Right renal pelvis (tissue), 4 donors: ENCODE measurements at places on chromosomes 4 and X. TPM values are rescaled to one million over a fixed set of nuclear protein-coding genes. Genes with fewer than 3 reads are reported as not detected.

NAA10 gene
- 65.0 TPM for polyA plus RNA-seq

SORCS2 gene
- 8.5 TPM for polyA plus RNA-seq

SLC39A8 gene
- 23.3 TPM for polyA plus RNA-seq

ERAS gene
- 0.21 TPM for polyA plus RNA-seq

CLCN4 gene
- 6.3 TPM for polyA plus RNA-seq

DCHS2 gene
- polyA plus RNA-seq, result 6.5 TPM

CHIC2 gene
- polyA plus RNA-seq, result 28.9 TPM

- DNase-seq, result no peak
These were observed 74.9 kb downstream of the METTL14 start for GRCh38 chr4:118760092-118760491.

- peak; percentile 49 for DNase-seq
These were observed at the start of gene NDST4 for GRCh38 chr4:115113506-115114106. TSS of gene NDST4 (minus strand) at chr4:115113620. CDS start at chr4:115077036, 36,584 bp downstream.

DNA sequence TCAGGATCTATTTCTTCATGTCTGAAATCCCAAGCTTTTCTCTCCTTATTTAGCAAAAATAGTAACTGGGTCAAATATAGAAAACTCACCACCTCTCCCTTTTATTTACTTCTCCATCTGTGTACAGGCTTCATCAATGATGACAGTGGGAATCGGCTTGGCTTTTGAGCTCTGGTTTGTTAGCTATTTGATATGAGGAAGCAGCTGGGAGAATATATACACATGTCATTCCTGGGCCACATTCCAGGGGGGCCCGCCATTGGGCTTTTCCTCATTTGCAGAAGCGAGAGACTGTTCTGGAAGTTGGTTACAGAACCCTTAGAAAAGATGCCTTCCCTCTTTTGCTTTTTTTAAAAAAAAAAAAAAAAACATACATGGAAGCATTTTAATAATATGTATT lies 107.4 kb upstream of the F9 start:
- DNase-seq, result no peak

DNA sequence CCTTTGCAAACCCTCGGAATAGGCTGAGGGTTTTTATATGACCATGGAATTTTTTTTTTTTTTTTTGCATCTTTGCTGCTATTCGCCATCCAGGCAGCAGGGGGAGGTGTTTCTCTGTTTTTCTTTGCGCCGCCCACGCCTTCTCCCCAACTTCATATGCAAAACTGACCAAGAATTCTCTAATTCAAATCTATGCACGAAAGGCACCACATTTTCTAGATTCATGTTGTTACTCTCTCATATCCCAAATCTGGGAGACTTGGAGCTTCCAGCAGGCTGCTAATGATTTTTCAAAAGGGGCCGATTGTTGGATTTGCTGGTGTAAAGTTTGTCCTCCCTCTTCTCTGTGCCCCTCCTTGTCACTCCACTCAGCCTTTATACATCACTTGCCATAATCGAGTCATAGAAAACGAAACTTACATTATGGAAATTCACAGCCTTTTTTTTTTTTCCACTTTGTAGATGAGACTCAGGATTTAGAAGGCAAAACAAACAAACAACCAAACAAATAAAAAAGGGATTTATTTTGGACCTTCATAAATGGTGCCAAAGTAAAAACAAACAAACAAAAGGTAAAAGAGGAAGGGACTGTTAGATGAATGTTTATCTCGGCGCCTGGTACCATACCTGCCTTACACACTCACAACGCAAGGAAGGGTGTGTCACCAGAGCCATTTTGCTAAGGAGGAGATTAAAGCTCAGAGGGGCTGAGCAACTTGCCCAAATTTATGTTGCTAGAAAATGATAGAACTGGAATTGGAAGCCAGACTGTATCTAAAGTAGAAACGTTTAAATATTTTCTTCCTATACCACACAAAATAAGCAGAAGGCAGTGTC lies 29.3 kb upstream of the BOD1L1 start:
- peak; percentile 47 for DNase-seq

GRCh38 chr4:80096175-80096850 lies 23.3 kb upstream of the ANTXR2 start:
- no peak for DNase-seq

DNA sequence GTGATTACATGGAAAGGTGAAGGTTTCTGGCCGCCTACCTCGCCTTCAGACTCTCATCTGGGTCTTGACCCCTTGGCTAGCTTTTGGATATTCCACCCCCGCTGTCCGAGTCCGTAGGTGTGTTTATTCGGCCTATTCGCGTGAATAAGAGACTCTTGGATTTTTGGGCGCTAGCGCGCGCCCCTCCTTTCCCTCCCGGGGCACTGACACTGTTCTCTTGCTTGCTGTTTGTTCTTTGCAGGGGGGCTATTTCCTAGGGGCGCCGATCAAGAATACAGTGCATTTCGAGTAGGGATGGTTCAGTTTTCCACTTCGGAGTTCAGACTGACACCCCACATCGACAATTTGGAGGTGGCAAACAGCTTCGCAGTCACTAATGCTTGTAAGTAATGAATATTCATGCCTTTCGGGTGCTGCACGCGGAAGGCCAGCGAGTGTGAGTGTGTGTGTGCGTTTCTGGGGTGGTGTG lies 932 bp downstream of the GRIA2 start:
- DNase-seq, result no peak

DNA sequence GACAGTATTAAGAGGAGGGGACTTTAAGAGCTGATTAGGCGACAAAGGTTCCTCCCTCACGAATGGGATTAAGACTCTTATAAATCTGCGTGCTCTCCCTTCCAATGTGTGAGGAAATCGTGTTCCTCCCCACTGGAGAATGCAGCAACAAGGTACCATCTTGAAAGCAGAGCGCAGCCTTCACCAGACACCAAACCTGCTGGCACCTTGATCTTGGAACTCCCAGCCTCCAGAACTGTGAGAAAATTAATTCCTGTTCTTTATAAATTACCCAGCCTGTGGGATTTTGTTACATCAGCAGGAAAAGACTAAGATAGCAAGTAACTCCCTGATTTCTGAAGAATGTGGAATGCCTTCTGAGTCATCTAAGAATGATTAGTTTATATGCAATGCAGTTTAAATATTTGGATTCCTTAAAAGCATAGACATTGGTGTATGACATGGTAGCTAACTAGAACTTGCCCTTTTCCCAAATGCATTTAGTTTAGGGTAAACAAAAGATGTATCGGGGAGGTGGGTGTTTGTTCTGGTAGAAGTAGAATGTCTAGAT lies 86.1 kb downstream of the USP46 start:
- DNase-seq, result no peak

DNA sequence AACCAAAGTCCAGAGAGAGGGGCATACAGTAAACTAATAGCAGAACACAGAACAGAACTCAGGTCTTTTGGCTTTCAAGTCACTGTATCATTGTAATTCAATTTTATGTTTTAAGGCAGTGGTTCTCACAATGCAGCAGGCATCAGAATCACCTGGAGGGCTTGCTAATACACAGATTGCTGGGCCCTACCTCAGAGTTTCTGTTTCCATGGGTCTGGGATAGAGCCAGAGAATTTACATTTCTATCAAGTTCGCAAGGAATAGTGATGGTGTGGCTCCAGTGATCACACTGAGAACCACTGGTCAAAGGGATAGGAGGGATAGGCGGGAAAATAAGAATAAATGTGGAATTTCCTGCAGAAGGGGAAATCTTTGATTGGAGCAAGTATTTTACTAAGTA lies 36.7 kb downstream of the LANCL3 start:
- no peak for DNase-seq

DNA sequence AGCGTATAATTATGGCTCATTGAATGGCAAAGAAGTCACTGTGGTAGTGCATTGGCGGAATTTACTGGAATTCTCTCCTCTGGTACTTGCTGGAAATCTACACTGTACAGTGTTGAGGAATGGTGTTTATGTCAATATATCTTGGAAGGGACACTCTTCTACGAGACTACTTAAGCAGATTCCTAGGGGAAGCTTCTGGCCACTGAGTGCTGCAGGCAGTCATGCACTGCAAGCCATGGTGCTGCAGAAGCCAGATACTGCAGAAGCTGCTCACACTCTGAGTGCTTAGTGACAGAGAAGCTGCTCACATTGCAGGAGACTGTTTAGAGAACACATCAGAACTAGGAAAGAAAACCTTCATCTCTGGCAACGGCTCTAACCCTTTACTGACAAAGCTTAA lies 725.0 kb downstream of the CCSER1 start:
- DNase-seq, result peak; percentile 1
